ENCODE measurements at places on chromosomes 7 and 10.

- DNase-seq, result no peak
These were observed 54.2 kb upstream of the FHIP2A start for GRCh38 chr10:114767101-114767985.

DNA sequence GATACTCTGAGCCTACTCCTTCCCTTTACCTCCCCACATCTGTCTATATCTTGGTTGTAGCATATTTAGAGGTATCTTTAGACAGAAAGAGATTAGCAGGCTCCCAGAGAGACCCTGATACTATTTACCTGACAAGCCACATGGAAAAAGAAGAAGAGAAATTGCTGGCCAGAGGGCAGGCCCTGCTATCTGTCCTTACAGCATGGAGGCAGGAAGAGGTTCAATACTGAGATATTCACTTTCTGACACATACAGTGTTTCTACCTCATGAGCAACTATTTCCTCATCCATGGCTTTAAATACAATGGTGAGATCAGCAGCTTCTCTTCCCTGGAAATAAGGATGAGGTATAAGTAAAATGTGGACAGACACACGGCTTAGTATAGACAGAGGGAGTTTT, 33.9 kb upstream of the TSPAN13 start:
- no peak for DNase-seq

DNA sequence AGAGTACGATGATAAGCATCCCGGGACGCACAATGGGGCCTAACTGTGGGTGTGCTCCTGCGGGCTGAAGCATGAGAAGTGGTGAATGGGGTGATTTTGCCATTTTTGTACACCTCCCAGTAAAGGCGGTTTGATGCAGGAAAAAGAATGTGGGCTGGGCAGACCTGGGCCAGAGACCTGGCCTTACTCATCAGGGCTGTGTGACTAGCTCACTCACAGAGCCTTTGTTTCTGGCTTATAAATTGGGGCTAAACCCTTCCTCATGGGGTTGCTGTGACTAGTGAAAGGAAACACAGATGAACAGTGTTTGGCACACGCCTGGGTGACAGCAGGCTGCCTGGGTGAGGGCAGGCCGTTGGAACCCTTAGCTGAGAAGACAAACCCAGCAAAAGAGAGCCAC, 18.0 kb downstream of the RRP12 start:
- DNase-seq, result no peak

- no peak for DNase-seq
These were observed 92.1 kb downstream of the SIRT1 start for GRCh38 chr10:67976292-67977245.

DNA sequence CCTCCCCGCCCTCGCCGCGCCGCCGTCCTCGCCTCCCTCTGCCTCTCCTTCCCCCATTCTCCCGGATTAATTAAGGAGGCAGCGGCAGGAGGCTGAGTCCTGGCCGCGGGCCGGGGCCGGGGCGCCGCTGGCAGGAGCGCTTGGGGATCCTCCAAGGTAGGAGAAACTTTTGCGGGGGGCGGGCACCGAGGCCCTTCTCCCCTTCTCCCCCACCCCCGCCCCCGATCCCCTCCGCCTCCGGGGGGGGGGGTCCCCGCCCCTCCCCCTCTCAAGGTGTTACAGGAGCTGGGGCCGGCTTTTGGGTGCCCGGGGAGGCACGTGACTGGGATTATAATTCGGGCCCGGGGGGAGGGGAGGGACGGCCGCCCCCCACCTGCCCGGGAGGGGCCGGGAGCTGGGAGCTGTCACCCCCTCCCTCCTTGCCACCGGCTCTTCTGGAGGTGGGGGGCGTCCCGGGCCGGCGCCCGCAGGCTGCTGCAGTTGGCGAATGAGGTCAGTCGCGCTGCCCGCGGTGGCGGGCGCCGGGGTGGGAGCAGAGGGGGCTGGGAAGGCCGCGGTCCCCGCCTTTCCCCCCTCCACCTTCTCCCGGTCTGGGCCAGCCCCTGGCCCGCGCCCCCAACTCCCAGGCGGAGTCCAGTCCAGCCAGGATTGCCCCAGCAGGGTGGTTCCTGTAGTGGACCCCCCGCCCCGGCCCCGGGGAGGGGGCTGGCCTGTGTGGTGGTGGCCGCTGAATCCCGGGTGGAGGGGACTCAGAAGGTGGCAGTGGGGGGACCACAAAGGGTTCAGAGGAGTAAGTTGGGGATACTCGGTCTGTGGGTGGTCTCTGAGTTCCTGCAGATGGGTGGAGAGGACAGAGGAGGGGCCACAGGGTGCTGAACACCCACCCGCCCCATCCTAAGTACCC, 567 bp downstream of the GTF2IRD1 start:
- no peak for DNase-seq

DNA sequence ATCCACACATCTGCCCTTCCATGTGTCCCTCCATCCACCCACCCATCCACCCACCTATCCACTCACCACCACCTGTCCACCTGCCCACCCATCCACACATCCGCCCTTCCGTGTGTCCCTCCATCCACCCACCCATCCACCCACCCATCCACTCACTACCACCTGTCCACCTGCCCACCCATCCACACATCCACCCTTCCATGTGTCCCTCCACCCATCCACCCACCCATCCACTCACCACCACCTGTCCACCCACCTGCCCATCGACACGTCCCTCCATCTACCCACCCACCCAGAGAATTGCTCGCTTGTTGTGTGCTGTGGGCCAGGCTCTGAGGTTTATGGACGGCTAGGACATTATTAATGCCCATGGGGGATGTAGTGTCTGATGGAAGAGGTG, 500.2 kb downstream of the DNAJB6 start:
- no peak for DNase-seq

GRCh38 chr10:103990531-103990930, 23.6 kb downstream of the SLK start:
- no peak for DNase-seq

DNA sequence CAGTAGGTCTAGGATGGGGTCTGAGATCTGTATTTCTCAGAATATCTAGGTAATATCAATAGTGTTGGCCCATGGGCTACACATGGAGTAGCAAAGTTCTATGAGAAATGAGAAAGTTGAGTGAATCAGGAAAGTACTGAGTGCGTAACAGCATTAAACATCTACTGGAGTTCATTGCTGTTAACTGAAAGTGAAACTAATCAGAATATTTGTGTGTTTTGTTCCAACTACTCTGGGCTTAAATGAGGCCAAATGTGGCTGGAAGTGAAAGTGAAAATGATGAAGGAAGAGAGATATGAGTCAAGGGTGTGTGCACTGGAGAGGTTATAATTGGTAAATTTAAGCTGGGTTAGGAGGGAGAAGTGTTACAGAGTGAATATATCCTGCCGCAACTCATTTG, 46.5 kb downstream of the TMEM106B start:
- no peak for DNase-seq

DNA sequence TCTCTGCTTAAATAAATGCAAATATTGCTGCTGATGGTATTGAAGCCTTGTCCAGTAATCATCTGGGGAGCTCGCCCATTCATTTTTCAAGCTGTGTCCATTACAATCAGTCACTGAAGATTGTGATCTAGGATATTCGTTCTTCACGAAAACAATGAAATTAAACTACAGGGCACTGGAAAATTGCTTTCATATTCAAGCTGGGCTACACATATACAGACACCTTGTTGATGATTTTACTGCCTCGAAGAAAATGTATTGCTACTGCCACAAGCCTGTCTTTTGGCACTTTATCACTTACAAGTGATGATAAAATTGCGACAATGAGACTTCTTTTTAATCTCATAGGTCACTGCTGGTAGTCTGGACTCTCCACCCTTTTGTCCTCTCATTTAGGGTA, 100.0 kb upstream of the MINDY3 start:
- no peak for DNase-seq

- DNase-seq, result no peak
These were observed 80.7 kb downstream of the FZD1 start for GRCh38 chr7:91344911-91345310.

DNA sequence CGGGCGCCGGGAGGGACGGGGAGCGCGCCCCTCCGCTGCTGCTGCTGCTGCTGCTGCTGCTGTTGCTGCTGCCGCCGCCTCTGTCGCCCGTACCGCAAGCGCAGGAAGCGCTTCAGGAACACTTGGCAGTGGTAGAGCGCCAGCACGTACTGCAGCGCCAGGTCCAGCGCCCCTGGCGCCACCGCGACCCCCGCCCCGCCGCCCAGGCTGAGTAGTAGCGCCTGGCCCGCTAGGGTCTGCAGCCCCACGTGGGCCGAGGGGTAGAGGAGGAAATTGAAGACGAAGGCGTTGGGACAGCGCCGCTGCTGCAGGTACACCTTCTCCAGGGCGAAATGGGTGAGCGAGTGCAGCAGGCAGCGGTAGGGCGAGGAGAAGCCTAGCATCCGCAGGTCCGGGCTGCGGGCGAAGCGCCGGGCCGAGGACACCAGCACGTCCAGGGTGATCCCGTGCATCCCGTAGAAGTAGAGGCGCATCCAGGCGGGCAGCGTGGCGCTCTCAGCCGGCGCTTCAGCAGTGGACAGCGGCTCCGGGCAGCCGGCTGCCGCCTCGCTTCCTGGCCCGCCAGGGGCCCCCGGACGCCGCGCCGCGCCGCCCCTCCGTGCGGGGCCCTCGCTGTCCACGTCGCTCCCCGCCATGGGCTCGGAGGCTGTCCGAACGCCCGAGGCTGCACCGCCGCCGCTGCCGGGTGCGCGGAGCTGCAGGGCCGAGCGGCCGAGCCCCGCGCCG, at the start of gene TMEM229A:
TMEM229A (minus strand) TSS at position 699 of the 726 bp plus-strand sequence; CDS start at position 635, 64 bp downstream.
- DNase-seq, result no peak

GRCh38 chr7:112331492-112331891, 118.8 kb upstream of the IFRD1 start:
- no peak for DNase-seq

GRCh38 chr10:7027913-7028808, 382.7 kb downstream of the SFMBT2 start:
- no peak for DNase-seq

- no peak for DNase-seq
These were observed 563.7 kb downstream of the GRM8 start for GRCh38 chr7:126689037-126689436.

DNA sequence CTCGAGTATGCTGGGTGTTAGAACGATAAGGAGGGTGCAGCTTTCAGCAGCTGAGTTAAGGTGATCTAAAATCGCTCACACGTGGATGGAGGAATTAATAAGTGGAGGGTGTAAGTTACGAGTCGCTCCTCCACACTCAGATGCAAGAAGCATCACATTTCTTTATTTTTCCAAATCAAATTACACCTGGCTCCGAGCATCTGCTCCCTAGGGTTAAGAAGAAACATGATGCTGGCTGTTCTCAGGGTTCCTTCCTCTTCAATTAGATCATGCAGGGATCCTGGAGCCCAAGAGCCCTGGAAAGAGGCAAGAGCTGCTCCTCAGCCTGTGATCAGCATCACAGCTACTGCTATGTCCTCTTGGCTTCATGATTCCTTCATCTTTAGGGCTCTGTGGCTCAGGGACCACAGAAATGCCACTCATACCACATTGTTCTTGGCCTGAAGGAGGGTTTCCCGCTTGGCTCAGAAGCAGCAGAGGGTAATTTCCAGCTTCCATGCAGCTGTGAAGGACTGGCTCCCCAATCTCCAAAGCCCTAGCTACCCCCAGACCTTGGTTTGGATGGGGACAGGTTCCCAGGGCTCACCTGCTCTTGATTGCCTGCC, 235.9 kb upstream of the ZNF32 start:
- no peak for DNase-seq

- DNase-seq, result no peak
These were observed 398 bp downstream of the DENND11 start for GRCh38 chr7:141701489-141702046.

GRCh38 chr10:122454603-122455080, at the start of gene ARMS2:
Gene ARMS2, plus strand, starts transcription at chr10:122454653. Its CDS starts 75 bp downstream, at chr10:122454728.
- no peak for DNase-seq

DNA sequence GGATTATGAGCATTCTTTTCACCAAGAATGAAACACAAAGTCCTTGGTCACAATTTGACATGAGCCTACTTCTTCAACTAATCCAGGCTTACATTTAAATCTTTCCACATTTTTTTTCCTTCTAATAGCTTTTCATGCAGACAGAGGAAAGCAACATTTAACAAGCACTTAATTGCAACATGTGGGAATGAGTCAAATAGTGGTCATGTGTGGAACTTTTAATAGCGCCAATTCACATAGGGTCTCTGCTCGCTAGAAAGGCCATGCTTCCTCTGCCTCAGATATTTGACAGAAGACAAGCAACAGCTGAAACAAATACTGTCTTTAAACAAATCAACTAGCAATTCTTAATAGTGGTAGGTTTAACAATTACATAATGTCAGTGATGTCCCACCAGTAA, 285.9 kb upstream of the ETV1 start:
- DNase-seq, result no peak

GRCh38 chr10:3419719-3420495, 247.3 kb upstream of the PITRM1 start:
- no peak for DNase-seq

DNA sequence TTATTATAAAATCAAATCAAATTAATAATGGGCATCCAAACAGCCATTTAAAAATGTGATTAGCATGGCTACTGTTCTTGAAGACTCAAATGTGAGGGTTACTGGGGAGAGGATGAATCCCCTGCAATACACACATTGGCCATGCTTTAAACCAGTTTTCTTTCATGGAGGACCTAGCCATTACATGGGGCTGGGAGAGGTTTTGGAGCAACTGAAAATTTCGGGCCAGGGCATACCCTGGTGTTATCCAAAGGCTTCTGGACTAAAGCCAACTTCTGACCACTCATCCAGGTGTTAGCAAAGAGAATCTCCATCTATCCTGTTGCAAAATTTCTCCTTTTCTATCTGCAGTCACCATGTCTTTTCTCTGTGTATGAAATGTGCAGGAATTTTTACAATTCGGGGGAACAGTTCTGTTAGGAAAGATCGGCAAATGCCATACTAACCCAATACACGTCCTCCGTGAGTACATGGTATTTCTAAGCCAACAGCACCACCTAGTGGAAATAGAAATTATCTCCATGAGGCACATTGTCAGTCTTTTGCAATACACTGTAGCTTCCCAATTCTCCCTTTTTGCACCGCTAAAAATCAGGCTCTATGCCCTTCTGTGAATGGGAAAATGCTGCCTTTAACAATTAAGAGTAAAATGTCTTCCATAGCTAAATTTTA, 47.0 kb upstream of the ZNF107 start:
- peak; percentile 37 for DNase-seq

DNA sequence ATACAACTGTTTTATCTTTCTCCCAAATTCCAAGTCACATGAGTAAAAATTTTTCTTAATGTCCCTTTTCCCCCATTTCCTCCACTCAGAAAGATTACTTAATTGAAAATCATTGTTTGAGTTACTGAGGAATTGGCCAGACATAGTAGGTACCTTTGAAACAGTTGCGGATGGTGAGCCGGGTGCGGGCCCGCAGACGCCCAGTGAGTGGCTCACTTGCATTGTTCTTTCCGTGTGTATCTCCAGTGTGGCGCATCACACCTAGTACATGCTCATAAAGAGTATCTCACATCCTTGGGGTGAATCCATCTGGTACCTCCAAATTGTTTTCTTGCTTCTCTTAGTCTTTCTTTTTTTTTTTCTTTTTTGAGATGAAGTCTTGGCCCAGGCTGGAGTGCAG, 14.3 kb downstream of the TRRAP start:
- DNase-seq, result no peak

DNA sequence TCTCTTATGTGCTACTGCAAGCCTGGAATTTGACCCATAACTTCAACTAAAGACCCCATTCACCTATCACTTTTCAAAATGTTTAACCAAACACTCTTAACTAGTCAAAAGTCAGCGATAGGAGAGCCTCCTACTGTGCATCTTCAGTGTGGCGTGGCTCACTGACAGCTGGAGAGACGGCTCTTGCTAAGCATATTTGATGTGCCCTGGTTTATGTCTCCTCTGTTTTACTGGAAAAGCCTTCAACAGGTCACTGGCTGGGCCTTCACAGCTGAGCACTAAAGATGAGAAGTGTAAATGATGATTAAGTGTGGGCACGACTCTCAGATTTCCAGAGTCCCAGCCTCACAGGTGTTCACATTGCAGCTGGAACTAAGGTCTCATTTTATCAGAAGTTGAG, 472.1 kb downstream of the SEMA3D start:
- DNase-seq, result no peak
